H4 (cell line): ENCODE measurements at places on chromosomes 4 and X. TPM values are rescaled to one million over a fixed set of nuclear protein-coding genes. Genes with fewer than 3 reads are reported as not detected.
A peak's percentile ranks its signal among the peaks of the same experiment; 100 is the strongest.

DNA sequence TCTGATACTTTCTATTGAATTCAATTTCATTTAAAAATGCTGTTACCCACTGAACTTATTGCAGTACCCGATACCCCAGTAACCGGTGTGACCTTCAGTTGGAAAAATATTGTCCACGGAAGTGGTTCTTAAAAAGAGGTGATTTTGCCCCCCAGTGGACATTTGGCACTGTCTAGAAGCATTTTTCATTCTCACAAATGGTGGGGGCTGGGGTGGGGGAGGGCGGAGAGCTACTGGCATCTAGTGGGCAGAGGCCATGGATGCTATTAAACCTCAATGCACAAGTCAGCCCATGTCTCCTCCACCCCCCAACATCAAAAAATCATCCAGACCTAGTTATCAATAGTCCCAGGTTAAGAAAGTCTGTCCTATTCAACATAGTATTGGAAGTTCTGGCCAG, 19.6 kb upstream of the CHM start:
- no peak for DNase-seq

GRCh38 chr4:113409181-113409580, 352.4 kb downstream of the CAMK2D start:
- DNase-seq, result no peak

DNA sequence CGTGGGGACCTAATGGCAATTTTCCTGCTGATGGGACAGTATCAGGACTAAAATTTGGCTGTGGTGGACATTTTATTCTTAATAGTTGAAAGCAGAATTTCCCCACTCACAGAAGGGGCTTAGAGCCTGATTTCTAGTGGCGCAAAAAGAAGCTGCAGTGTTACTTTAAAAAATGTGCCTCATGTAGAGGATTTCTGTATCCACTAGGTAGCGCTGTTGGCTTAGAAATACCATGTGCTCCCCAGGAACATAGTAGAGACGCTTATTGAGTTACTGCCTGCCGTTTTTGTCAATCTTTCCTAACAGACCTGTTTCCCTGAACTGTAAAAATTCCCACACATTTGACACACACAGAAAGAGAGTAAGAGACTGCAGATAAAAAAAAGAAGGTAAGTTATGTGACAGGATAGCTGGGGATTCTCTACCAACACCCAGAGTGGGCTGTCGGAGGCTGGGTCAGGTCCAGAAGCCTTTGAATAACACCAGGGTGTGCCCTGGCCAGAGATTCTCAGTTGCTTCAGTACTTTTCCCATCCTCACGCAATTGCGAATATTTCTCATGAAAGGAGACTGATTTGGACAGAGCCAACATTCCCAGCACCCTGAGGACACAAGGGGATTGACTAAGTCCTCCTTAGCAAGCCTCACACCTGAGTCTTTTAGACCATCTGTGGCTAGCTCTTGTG, 88.4 kb downstream of the ZXDA start:
- peak; percentile 65 for DNase-seq

- DNase-seq, result no peak
Measured at GRCh38 chr4:10336471-10336870, 120.8 kb downstream of the ZNF518B start.

Gene MAGEA2
- total RNA-seq, result 10.6 and 15.8 TPM in 2 replicates

Gene PROM1
- not detected in 2 replicates for total RNA-seq

DNA sequence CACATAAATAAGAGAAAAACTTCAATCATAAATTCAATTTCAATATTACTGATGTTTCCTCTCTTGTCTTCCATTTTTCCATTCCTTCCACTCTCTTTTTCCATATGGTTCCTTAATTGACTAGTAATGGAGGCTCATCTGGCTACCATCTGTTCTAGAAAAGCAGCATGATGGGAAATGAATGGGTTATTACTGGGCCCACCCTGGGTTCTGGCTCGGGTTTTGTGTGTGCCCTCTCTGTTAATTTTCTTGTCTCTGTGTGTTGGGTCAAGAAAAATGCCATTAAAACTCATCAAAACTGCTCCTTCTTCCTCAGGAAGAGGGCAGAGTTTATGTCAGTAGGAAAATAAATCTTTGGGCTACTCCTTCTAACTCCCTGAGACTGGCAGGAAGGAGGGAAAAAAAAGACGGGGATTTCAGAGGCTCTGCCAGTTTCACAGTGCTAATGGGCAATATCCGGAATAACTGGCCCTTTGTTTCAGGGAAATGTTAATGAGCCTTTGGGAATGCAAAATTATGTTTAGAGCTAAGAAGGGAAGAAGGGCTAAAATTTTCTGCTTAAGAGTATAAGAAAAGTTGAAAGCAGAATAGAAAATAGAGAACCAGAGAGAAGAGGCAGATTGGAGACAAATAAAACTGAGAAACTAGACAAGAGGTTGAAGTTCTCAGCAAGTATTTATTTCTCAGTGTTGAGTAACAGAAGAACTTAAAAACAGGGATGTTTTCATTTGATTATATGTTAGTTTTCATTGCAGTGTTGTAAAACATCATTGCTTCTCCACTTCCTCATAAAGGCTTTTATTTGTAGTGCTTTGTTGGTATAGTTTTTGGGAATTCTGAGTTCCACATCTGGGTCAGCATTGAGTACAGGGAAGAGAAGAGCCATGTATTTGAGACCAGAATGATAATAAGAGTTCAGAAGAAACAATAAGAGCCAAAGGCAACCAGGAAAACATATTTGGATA, 19.7 kb downstream of the GABRB1 start:
- no peak for DNase-seq

Gene C4orf36
- total RNA-seq, result 1.2 and 4.9 TPM in 2 replicates

GRCh38 chr4:41122309-41122708, 92.0 kb downstream of the APBB2 start:
- no peak for DNase-seq

Gene CLDN2
- total RNA-seq, result not detected in 2 replicates

DNA sequence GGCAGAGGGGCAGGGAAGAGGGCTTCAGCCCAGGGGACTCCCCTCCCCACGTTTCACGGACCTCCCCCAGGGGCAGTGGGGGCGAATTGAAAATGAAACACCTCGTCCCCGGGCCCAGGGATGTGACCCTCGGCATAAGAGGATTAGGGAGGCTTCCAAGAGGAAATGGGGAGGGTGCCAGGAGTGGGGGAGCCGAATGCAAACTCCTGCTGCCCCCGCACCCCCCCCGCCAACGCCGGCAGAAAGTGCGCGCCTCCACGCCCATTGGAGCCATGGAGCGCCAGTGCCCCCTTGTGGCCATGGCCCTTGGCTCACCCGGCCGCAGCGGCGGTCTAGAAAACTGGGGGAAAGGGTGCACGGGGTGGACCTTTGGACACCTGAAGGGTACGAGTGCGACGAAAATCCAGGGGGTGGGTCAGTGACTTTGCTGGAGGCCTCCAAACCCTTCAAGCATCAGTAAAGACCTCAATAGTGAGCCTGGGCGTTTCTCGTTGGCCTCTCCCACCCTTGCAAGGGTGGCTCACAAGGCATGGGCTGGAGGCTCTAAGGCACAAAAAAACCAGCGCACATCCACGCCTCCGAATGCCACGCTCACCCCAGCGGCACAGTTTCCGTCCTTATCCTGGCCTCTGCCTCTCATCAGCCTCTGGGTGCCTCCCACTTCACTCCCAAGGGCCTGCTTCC, 120.8 kb upstream of the PJA1 start:
- DNase-seq, result peak; percentile 29

DNA sequence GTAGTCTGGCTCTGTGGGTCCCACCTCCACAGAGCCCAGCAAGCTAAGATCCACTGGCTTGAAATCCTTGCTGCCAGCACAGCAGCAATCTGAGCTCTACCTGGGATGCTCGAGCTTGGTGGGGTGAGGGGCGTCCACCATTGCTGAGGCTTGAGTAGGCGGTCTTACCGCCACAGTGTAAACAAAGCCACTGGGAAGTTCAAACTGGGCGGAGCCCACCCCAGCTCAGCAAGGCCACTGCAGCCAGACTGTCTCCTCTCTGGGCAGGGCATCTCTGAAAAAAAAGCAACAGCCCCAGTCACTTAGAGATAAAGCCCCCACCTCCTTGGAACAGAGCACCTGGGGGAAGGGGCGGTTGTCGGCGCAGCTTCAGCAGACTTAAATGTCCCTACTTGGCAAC, 243.2 kb upstream of the POF1B start:
- DNase-seq, result no peak

- DNase-seq, result no peak
Measured at GRCh38 chr4:6885953-6886557, 23.6 kb upstream of the TBC1D14 start.

Gene TMEM255A
- total RNA-seq, result 4.0 and 4.2 TPM in 2 replicates

- no peak for DNase-seq
Measured at GRCh38 chrX:132209527-132209926, 9.7 kb downstream of the RAP2C start.

Gene CXorf49B
- total RNA-seq, result not detected in 2 replicates

GRCh38 chrX:32678487-32678886, 532.9 kb downstream of the DMD start:
- DNase-seq, result no peak

DNA sequence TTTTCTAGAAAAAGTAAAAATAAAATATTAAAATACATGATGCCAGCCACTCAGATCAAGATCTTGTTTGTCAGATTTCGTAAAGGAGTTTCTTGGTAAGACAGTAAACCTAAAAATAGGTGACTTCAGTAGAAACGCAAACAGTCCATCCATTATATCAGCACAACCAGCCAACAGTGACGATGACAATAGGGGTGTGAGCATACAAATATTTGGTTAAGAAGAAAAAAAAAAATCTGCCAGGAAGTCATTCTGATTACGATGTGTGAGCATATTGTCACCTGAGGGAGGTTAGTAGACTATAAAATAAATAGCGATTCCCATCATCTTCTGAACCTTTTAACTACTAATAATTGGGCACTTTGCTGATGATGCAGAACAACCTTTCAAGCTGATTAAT, 37.6 kb downstream of the SLC7A11 start:
- DNase-seq, result no peak

Gene ADGRG2
- total RNA-seq, result 0.58 and 1.2 TPM in 2 replicates

DNA sequence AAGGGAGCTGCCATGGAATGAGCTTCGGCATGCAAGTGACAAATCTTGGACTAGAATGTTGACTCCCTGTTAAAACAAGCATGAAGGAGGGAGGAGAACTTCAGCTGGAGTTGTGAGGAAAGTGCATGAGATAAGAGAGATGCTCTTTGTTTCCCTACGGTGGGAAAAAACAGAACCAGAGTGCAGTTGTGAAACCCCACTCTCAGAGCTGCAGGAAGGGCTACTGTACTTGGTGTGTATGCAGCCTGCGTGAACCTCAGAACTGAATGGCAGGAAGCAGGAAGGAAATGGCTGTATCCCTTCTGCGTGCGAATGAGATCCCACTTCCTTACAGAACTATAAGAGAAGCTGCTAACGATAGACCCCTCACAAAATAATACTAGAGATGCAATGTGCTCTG, 57.2 kb downstream of the EGF start:
- no peak for DNase-seq

- no peak for DNase-seq
Measured at GRCh38 chr4:16687011-16687410, 211.4 kb downstream of the LDB2 start.

- DNase-seq, result no peak
Measured at GRCh38 chr4:45349859-45350258, 623.5 kb upstream of the GNPDA2 start.

GRCh38 chr4:183157215-183157614, 58.2 kb downstream of the WWC2 start:
- no peak for DNase-seq

Gene PAGE2
- total RNA-seq, result 0.48 TPM in 1 of 2 replicates, not detected in the other

- DNase-seq, result no peak
Measured at GRCh38 chr4:184955636-184956035, 62.7 kb upstream of the HELT start.

Gene CDKL2
- 0.02 and 0.31 TPM in 2 replicates for total RNA-seq
